ENCODE measurements at places on chromosomes 7 and 10.

DNA sequence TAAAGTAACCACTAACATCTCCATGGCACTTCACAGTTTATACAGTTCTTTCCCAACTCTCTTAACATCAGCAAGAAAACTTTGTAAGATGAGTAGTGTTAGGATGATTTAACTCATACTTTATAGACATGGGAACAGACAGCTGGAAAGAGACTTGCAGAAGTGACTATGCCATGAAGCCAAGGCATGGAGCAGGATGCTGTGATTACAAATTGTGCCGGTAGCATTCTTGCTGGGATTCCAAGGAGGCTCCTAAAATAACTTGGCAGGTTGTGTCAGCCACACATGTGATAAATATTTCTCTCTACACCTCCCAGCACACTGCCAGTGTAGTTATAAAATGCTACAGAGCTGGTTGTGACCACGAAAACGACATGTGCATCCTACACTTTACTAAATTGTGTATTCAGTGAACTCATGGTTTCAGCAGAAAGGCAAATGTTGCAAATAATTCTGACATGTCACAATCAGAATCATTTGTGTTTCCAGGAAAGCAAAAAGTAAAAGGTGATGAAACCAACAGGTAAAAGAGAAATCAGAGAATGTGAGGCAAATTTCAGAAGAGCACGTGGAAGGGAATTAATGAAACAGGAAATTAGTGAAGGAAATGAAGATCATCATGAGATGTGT lies 5.6 kb upstream of the CYP3A4 start:
- DNase-seq: no peak

DNA sequence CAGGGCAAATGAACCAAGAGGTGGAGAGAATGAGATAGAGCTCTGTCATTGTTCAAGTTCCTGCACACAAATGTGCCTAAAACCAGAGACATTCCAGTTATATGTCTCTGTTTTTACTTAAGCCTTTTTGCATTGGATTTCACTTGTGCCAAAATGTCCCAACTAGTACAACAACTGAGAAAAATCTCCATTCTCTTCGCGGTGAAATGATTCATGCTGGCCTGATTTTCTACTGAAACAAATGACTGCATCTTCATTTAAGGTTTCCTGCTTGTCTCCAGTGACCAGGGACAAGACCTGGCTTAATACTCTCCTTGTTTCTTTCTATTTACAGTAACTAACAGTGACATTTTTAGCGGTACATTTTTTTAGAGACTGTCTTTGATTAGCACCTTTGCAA lies 714.9 kb downstream of the KCNMA1 start:
- no peak for DNase-seq

- DNase-seq: no peak
These were observed 369.6 kb upstream of the DPP6 start for GRCh38 chr7:153682628-153683027.

- no peak for DNase-seq
These were observed 190.2 kb downstream of the REEP3 start for GRCh38 chr10:63711361-63711760.

DNA sequence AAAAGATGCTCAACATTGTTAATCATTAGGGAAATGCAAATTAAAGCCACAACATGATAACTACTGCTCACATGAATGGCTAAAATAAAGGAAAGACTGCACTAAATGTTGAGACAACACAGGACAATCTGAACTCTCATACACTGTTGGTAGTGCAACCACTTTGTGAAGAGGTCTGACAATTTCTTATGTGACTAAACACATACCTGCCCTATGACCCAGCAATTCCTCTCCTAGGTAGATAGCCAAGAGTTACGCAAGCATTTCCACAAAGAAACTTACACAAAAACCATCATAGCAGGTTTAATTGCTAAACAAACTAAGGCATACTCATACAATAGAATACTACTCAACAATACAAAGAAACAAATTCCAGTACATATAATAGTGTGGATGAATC lies 41.8 kb upstream of the HERPUD2 start:
- no peak for DNase-seq

GRCh38 chr7:6608081-6608480 lies 7.3 kb upstream of the ZNF853 start:
- no peak for DNase-seq

DNA sequence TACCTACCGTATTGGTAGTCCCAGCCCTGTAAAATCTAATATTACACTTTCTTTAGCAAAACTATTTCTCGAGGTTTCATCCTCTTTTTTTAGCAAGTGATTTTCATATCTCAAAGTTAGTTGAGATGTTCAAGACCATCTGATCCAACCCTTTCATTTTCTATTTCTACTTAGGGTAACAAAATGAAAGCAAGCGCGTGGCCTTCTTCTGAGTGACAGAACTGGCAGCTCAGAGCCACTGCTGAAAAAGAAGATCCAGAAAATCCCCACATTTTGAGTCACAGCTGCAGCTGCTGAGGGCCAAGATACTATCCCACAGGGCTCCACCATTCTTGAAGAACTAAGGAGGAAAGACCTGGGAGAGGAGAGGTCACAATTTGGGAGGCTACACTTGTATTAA lies 24.8 kb upstream of the ZNF800 start:
- DNase-seq: no peak

GRCh38 chr7:36568452-36568849 lies 155.8 kb downstream of the AOAH start:
- DNase-seq: no peak

DNA sequence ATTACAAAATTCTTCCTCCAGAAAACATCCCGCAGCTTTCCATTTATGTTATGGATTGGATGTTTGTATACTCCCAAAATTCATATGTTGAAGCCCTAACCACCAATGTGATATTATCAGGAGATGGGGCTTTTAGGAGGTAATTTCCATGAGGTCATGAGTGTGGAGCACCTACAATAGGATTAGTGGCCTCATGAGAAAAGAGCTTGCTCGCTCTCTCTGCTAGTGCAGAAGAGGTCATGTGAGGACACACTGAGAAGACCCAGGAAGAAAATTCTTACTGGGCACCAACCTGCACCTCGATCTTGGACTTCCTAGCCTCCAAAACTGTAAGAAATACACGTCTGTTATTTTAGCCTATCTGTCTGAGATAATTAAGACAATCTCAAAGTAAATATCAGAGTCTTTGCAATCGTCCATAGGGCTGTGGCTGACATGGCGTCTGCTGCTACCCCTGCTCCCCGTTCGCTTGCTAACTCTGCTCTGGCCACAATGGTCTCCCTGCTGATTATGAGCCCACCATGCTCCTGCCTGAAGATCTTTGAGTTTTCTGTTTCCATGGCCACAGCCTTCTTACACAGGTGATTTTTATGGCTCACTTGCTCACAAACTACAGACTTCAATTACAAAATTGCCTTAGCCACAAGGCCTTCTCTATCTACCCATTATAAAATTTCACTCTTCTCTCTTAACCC lies 333.3 kb downstream of the CACNA2D1 start:
- no peak for DNase-seq

DNA sequence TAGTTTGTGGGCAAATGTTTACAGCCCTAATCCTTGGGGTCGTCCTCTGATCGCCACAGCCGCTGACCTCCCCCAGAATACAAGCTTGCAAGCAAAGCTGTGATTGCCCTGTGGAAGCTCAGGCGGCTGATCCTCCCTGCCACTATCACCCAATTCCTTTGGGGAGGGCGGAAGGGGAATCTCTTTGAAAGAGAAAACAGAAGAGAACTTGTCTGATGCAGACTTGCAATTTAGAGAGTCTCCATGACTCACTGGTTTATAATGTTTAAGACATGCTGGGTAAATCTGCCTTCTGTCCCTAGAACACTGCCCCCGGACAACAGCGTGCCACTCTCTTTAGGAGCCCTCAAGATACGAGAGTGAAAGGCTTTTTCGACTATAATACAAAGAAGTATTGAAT lies 75.5 kb downstream of the NRP1 start:
- DNase-seq: no peak

GRCh38 chr10:32379950-32380551 lies 33.1 kb upstream of the EPC1 start:
- no peak for DNase-seq

- DNase-seq: no peak
These were observed 1.0 kb downstream of the OSBPL3 start for GRCh38 chr7:24978843-24979469.

DNA sequence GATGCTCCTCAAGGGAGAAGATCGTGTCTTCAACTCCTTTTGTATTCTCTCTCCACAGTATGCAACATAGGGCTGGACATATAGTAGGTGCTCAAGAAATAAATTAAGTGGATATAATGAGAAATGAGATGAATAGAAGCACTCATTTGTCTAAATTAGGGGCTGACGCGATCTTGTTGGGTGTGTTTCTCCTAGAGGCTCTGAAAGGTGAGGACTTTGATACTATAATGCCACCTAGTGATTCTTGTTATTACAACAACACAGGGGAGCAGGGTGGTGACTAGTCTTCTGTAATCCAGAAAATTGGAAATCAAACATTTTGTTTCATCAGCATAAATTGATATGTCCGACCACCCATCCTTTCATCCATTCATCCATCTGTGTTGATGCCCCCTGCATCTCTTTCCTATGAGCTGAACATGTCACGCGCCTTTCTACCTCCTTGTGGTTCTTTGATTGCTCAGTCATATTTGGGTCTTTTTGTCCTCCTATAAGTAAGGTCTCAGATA lies 3.5 kb upstream of the CFAP58 start:
- DNase-seq: no peak

DNA sequence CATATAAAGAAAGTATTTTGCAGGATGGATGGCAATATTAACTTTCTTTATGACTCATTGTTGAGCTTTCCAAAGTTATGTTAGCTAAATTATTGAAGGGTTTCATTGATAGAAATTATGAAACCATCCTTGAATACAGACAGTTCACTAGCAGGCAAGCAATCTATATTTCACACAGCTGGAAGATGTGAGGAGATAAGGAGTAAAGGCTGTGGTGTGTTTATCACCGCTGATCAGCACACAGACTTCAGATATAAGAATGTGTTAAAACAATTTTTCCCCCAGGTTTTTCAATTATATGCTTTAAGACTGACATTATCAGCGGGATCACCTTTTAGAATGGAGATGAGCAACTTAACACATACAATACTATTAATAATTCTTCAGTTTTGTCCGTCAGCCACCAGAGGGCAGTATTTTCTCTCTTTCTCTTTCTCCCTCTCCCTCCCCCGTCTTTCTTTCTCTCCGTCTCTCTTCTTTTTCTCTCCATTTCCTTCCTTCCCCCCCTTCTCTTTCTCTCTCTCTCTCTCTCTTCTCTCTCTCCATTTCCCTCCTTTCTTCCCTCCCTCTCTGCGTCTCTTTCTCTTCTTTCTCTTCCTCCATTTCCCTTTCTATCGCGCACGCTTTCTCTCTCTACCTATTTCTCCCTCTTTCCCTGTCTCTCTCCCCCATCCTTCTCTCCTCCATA lies 62.9 kb upstream of the FAM171A1 start:
- no peak for DNase-seq

- DNase-seq: no peak
These were observed 102.4 kb downstream of the EXOC4 start for GRCh38 chr7:133355325-133355708.

DNA sequence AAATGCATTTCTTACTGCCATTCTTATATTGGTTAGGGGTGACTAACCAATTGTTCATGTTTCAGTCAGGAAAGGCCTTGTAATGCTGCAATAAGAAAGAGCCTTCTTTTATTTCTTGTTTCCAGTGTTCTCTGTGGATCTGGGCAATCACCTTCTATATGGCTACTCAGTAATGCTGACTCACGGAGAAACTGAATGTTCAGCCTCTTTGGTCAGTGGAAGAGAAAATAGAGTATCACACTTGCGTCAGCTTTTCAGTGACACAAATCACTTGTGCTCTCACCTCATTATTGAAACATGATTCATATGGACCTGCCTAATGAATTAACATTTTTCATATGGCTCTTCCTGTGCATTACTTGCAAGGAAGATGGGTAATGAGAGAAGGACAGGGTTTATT lies 243.9 kb upstream of the POT1 start:
- DNase-seq: no peak

GRCh38 chr10:7085147-7085912 lies 325.5 kb downstream of the SFMBT2 start:
- DNase-seq: no peak

DNA sequence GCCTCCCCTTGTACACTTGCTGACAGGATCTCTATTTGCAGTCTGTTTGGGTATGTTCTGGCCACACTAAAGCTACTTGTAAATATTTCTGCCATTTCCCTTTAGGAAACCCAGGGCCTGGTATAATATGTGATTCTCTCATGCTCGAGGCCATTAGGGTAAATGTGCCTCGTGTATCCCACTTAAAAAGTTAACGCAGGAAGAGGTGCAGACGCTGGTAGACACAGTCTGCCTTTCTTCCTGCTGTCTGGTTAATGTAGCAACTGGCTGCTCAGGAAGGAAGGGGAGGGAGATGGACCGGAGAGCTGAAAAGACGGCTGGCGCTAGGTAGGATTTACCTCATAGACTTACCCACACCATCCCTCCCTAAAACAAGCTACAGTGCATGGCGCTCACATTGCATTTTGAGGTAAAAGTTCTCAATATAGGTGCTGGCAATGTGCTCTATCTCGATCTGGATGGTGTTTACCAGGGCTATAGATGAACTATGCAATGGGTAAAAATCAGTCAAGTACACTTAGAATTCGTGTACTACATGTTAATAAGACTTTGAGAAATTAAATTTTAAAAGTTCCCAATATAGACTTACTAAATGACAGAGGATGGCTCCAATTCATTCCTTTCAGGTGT lies 125.9 kb downstream of the JAZF1 start:
- no peak for DNase-seq

- DNase-seq: no peak
These were observed 34.0 kb downstream of the LYZL1 start for GRCh38 chr10:29322918-29323317.

DNA sequence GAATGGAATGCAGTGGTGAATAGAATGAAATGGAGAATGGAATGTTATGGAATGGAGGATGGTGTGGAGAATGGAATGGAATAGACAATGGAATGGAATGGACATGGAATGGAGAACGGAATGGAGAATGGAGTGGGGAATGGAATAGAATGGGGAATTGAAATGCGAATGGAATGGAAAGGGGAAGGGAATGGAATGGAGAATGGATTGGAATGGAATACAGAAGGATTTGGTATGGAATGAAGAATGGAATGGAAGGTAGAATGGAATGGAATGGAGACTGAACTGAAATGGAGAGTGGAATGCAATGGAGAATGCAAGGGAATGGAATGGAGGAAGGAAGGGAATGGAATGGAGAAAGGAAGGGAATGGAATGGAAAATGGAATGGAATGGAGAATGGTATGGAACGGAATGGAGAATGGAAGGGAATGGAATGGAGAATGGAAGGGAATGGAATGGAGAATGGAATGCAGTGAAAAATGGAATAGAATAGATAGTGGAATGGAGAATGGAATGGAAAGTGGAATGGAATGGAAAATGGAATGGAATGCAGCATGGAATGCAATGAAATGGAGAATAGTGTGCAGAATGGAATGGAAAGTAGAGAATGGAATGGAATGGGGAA lies 94.8 kb downstream of the NSUN6 start:
- no peak for DNase-seq

- DNase-seq: no peak
These were observed 5.6 kb upstream of the SLF2 start for GRCh38 chr10:100907175-100907574.

DNA sequence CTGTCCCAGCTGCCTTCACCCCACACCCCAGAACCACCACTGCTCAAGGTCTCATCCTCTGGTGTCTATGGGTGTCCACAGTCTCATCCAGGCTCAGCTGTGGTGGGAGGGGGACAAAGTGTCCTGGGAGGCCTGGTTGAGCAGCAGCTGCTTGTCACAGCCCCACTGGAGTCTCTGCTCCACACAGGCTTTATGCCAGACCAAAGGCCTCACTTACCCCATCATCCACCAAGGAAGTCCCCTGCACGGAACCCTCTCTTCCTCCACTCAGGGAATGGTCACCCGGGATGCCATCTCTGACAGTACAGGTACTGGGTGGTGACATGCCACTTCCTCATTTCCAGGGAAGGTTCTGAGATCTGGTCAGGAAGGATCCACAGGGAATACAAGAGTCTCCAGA lies 925.4 kb upstream of the ZNF722 start:
- no peak for DNase-seq
